ENCODE measurements at places on chromosomes 7 and 10.

DNA sequence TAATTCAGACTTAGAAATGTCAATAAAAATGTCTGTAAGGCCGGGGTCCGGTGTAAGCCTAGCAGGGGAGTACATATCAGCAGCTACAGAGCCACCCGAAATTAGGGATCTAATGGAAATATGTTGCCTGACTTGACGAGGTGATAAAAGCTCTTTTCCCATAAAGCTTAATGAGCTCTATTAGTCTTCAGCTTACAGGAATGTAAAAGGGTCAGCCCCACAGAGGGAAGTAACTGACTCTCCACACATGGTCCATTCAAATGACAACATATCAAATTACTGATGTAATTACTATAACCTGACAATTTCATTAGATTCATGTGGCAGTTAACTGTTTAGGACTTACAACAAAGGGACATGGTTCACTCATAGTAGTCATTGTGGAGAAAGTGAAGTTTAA lies 62.3 kb downstream of the ATE1 start:
- no peak for DNase-seq

DNA sequence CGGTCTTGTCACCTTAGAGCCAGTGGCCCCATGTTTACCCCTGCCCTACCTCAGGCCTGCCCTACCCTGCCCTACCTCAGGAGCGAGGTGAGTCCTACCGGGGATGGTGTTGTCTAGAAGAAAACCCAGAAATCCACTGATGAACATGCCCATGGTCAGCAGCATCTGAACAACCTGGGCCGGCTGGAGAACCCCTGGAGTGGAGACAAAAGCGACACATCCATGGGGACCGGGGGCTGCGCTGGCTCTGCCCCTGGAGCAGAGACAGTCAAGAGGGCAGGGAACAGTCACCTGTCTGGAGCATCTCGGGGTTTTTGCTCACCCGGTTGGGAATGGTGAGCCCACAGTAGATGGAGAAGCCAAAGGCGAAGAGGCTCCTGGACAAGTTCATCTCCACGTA lies 36.3 kb downstream of the STRA8 start:
- no peak for DNase-seq

DNA sequence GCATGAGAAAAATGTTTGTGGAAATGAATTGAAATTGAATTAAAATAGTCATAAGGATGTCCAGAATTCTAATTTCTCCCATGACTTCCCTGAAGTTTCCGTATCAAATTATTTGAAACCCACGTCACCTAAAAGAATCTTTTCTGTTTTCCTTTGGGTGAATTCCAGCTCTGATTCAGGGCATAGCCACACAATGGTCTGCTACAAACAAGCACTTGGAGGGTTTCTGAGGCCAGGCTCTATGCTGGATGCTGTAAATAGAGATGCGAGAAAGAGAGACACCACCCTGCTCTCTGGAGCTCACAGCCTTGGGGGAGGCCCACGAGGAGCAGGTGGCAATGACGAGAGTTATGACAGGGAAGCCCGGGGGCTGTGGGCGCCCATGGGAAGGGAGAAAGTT lies 33.6 kb downstream of the GHRHR start:
- no peak for DNase-seq

GRCh38 chr7:74302745-74303221 lies 13.6 kb downstream of the CLIP2 start:
- DNase-seq: no peak

- DNase-seq: no peak
These were observed 395.5 kb downstream of the SUGCT start for GRCh38 chr7:40530292-40530691.

DNA sequence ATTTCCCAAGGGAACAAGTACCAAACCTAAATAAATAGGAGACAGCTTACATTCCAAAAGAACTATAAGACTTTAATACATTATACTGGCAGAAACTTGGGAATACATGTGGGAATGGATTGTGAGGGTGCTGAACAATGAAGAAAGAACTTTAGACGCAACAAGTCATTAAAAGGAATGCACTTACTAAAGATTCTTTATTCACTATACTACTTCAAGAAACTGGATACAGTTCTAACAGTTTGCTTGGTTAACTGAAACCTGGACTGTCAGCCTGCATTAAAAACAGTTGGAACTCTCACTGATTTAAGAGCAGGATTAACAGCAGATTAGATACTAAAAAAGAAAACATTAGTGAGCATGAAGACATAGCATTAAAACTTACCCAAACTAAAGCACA lies 12.0 kb downstream of the CACUL1 start:
- no peak for DNase-seq

- no peak for DNase-seq
These were observed 219.4 kb downstream of the BMPER start for GRCh38 chr7:34124765-34125164.

GRCh38 chr7:20197837-20198236 lies 19.3 kb downstream of the MACC1 start:
- no peak for DNase-seq

DNA sequence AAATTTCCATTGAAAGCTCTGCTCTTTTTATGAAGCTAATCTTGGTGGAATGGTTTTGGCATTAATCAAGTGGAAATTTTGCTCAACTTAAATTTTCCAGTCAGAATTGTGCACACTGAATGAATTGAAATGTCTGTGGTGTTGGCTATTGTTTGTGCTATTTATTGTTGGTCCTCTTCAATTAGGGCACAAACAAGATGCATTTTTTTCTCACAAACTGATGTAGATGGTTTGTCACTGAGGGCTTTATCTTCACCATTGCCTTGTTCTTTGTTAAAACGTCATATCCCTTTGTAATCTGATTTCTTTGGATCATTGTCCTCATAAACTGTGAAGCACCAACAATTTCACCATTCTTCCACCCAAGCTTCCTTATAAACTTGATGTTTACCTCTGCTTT lies 152.1 kb upstream of the RHOBTB1 start:
- DNase-seq: no peak

DNA sequence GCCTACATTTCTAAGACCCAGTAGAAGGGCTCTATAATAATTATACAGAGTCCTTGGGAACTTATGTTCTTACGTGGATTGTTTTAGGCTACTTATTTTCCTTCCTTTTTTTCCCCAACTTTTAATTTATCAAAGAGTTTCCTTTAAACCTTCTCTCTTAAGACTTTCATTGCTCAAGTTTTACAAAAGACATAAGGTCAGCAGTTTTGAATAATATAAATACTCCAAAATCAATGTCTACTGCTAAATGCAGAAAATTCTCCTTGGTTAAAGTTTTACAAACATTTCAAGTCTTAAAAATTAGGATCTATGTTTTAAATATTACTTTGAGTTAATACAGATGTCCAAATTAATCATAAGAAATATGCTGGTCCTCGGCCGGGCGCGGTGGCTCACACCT lies 97.0 kb downstream of the LARP4B start:
- DNase-seq: no peak

DNA sequence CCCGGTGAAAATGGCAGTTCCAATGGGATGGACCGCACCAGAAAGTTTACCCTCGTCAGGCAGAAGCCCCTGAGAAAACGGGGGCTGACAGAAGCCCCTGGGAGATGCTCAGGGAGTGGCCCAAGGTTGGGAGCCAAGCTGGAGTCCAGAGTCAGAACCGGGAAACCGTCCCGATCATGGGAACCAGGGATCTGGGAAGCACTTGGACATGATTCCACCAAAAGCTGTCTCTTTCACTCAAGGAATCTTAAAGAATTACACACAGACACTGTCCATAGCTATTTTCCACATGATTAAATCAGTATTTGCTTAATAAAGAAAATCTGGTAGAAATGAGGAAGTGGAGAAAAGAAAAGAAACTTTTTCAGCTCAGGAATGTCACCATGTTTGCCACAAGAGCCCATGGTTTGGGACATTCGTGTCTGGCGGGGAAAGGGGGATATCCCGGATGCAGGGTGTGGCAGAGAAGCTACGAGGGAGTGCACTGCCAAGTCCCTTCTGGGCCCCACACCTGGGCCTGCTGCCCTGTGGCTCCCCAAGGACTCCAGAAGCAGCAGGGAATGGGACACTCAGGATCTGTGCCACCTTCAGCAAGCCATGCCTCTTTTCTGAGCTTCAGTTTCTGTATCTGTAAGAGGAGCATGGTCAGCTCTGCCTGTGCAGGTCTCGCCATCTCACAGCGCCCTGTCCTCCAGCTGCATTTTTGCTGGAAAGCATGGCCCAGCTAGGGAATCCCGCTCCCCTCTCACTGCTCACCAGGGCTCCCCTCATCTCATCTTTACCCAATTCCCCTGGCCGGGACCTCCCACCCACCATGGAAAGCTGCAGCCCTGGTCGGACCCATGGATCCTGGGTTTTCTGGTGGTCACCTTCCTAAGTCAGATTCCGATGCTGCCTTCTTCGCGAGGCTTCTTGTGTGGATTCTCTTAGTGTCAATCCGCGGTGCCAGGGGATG lies 225.1 kb upstream of the GRB10 start:
- no peak for DNase-seq

DNA sequence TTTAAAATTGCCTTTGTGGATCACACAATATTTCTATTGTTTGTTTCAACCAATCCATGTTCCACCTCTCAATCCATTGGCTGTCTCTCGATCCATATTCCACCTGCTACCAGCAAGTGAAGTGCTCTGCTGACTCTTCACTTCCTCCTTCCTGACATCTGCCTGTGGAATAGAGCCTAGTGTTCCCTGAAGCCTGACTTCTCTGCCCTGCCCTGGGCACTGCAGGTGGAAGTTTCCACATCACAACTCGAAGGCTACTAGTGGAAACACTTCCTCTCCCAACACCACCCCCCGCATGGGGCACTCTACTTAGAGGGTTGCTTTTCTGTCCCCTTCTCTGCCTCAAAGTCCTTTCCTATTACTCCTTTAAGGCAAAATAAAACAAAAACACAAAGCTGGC lies 563.8 kb upstream of the IGFBP3 start:
- no peak for DNase-seq

DNA sequence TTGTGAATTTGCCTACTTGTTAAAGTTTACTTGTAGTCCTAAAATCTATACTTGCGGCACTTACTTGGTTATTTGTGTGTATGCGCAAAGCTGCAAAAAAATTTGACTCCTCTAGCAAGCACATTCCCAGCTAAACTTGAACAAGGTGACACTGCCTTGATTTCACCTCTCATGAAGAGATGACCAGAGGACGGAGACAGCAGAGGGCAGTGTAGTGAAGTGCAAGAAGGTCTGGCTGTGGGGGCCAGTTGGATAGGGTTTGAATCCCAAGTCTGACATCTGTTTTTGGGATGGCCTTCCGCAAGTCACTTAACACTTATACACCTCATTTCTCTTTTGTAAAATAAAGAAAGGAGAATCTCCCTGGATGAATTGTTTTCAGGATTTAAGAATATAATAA lies 15.7 kb downstream of the SLK start:
- DNase-seq: no peak

- no peak for DNase-seq
These were observed 39.4 kb upstream of the ZNF488 start for GRCh38 chr10:47423476-47423875.

DNA sequence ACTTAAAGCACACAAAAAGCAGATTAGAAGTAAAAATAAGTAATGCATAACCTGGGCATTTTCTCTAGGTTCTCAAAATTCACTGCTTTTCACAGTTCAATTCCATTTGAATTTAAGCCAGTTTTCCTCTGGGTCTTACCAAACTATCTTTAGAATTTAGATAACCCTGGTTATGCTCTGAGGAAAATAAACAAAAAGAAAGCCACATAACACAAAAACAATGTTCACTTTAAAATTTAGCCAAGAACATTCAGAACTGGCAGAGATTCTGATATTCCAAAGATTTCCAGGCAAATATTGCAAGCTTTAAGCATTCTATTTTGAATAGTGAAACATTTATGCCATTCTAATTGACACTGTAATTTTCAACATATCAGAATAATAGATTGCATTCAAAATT lies 50.7 kb upstream of the PRKG1 start:
- DNase-seq: no peak

- DNase-seq: peak; percentile 29
These were observed 3.2 kb upstream of the EPC1 start for GRCh38 chr10:32349968-32350738.

DNA sequence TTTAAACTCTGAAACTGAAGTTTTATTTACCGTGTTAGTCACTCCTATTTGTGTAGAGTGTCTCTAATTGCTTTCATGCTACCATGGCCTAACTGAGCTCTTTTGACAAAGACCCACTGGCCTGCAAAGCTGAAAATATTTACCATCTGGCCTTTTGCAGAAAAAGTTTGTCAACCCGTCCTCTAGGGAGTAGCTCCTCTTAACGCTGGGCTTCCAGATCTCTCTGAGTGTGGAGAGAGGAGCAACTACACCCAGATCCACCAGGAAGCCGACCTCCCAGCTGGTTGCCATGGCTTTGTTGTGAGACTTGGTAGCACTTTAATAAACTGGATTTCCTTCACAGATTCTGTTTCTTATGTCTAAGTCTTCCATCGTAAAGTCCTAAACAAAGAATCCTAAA lies 4.2 kb upstream of the C10orf71 start:
- DNase-seq: no peak

DNA sequence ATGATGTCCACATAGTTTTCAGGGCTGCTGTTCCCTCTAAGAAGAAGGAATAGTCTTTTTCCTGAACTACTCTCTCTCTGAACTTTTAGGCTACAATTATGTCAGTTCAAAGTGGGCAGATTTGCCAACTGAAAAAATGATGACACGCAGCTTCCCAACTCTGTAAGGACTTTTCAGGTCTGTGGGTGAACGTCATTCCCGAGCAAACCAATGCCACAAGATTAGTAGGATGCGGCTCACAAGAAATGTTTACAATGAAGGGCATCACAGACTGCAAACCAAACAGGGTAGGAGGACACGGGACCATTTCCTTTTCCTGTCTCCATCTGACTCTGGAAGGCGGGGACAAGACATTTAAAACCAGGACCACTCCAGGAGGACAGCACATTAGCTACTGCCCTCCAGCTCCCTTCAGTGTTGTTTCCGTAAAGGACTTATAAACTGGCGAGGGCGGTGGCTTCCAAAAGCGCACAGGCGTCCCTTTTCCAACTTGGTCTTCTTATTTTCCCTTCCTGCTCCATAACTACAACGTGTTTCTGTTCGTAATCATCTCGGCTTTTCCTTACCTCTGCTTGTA lies 539 bp upstream of the MKLN1 start:
- peak; percentile 52 for DNase-seq

- DNase-seq: no peak
These were observed 166.8 kb downstream of the SUGCT start for GRCh38 chr7:40301486-40302068.

GRCh38 chr10:119932631-119933030 lies 40.1 kb downstream of the SEC23IP start:
- no peak for DNase-seq

DNA sequence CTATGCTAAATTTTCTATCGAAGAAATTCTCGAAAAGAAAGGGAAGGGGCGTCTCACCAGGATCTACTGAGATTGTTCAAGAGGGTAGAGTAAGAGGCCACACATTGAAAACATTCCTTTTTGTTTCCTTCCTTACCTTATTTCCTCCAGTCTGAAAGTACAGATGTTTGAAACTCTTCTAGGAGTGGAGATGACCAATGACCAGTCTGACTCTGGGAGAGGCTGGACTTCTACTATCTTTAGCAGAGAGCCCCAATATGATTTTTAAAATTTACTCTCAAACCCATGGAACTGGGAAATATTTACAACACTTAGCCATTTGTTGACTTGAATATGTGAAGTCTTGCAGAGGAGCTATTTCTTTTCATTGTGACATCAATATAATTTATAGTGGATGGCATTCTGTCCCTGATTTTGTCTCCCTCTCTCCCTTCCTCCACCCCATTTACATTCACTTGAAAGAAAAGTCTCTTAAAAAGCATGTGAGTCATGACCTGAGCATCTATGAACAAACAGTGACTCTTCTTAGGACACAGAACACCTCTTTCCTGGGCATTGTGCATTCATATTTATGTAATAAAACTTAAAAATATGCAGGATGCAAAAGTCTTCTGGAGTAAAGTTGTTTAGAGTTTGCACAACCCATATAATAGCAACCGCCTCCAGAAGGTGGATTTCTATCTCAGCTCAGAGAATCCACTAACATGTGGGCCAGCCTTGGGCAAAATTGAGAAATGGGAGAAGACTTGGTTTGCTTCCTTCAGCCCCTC lies 31.2 kb upstream of the BMPER start:
- DNase-seq: no peak
